Mesothelial cell of epicardium (in vitro differentiated cells): ENCODE measurements at places on chromosomes 7 and 10. TPM values are rescaled to one million over a fixed set of nuclear protein-coding genes. Genes with fewer than 3 reads are reported as not detected.

Gene NUTM2D
- 10.1 to 11.2 TPM (median 11.0 TPM) in 3 replicates for total RNA-seq

Gene NUP42
- 44.1 to 48.5 TPM (median 45.8 TPM) in 3 replicates for total RNA-seq

Gene PYROXD2
- 31.1 to 34.4 TPM (median 31.9 TPM) in 3 replicates for total RNA-seq

Gene ADCYAP1R1
- total RNA-seq: 0.18 to 0.38 TPM (median 0.36 TPM) in 3 replicates

Gene CH25H
- not detected in 3 replicates for total RNA-seq

Gene TACC2
- 25.5 to 30.3 TPM (median 27.7 TPM) in 3 replicates for total RNA-seq

Gene CC2D2B
- 0.32 to 0.78 TPM (median 0.33 TPM) in 3 replicates for total RNA-seq

Gene ASNS
- total RNA-seq: 26.1 to 27.5 TPM (median 26.8 TPM) in 3 replicates

Gene TET1
- 34.2 to 35.7 TPM (median 35.6 TPM) in 3 replicates for total RNA-seq

Gene SRRM3
- 6.9 to 8.2 TPM (median 7.7 TPM) in 3 replicates for total RNA-seq

Gene ZNF365
- not detected in 3 replicates for total RNA-seq

Gene FAM131B
- total RNA-seq: 5.6 to 6.1 TPM (median 5.8 TPM) in 3 replicates

DNA sequence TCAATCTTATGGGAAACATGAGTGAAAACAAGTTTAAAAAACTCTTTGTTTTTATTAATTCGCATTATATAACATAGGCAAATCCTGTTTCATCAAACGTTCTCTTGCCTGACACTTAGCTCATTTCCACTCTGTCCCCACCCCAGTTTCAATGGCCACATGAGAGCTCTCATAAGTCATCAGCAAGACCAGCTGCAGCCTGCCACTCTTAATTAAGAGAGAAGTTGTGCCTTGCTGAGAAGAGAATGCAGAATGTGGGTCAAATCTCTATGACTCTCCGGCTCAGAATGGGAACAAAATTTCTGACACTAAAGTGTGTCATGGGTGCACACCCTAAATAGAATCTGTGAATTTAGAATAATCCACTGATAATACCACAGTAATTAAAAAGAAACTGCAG, 39.6 kb downstream of the ASAH2 start:
- DNase-seq: no peak
- no peaks in the 10 kb centered on the region for H3K4me1 ChIP-seq
- H3K27ac ChIP-seq: no peak overlapping the region
- no peak overlapping the region for H3K4me3 ChIP-seq
- H3K36me3 ChIP-seq: no peaks in the 10 kb centered on the region

GRCh38 chr10:23053036-23053435, 42.3 kb upstream of the MSRB2 start:
- no peaks in the 10 kb centered on the region for H3K36me3 ChIP-seq
- H3K27ac ChIP-seq: peak overlapping the region; percentile 45
- peaks cover 26% of the 10 kb centered on the region for H3K4me1 ChIP-seq
- H3K4me3 ChIP-seq: no peak overlapping the region
- DNase-seq: no peak

- peaks cover 3% of the 10 kb centered on the region for H3K36me3 ChIP-seq
- H3K4me1 ChIP-seq: peaks cover 26% of the 10 kb centered on the region
- H3K4me3 ChIP-seq: peak overlapping the region; percentile 87
- H3K27me3 ChIP-seq: no peaks in the 10 kb centered on the region
These were observed 1.9 kb upstream of the SGMS1 start for GRCh38 chr10:50625649-50626132.

DNA sequence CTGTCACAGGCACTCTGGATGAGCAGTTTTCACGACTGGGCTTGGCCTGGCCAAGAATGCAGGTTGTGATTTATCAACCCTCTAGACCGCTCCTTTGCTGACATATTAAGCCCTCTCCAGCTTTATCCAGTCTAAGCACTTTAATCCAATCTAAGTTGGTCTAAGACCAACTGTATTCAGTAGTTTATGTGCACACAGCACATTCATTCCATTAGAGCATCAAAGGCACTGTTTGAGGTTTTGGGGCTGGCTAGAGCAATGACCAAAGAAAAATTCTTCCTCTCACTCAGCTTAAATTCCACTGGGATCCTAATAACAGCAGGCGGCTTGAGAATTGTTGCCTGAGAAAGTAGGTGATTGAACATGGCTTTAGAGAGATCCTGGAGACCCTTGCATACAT, 176.0 kb upstream of the INSYN2A start:
- H3K4me1 ChIP-seq: peaks cover 2% of the 10 kb centered on the region
- no peaks in the 10 kb centered on the region for H3K27me3 ChIP-seq
- H3K27ac ChIP-seq: no peak overlapping the region
- peaks cover 26% of the 10 kb centered on the region for H3K36me3 ChIP-seq
- DNase-seq: no peak

- H3K4me3 ChIP-seq: no peak overlapping the region
- no peak overlapping the region for H3K27ac ChIP-seq
- H3K36me3 ChIP-seq: no peaks in the 10 kb centered on the region
- DNase-seq: no peak
These were observed 95.5 kb downstream of the OAT start for GRCh38 chr10:124323111-124323725.

- no peak overlapping the region for H3K27ac ChIP-seq
- no peak for DNase-seq
- H3K27me3 ChIP-seq: no peaks in the 10 kb centered on the region
- peak overlapping the region; percentile 76 for H3K4me3 ChIP-seq
- peaks cover 48% of the 10 kb centered on the region for H3K4me1 ChIP-seq
These were observed 2.4 kb downstream of the CHST12 start for GRCh38 chr7:2405601-2406345.

- no peak overlapping the region for H3K27ac ChIP-seq
- no peak overlapping the region for H3K4me3 ChIP-seq
- H3K4me1 ChIP-seq: no peaks in the 10 kb centered on the region
These were observed 126.5 kb downstream of the SLIT1 start for GRCh38 chr10:97059006-97059871.

- DNase-seq: no peak
- no peak overlapping the region for H3K27ac ChIP-seq
- peaks cover 19% of the 10 kb centered on the region for H3K4me1 ChIP-seq
- H3K36me3 ChIP-seq: no peaks in the 10 kb centered on the region
These were observed 4.6 kb downstream of the KCNIP2 start for GRCh38 chr10:101839002-101839401.

- no peak overlapping the region for H3K4me3 ChIP-seq
- no peak for DNase-seq
- no peaks in the 10 kb centered on the region for H3K4me1 ChIP-seq
- H3K36me3 ChIP-seq: no peaks in the 10 kb centered on the region
- H3K27ac ChIP-seq: no peak overlapping the region
These were observed 7.4 kb upstream of the CYCS start for GRCh38 chr7:25132430-25132829.

- H3K27ac ChIP-seq: no peak overlapping the region
- peaks cover 13% of the 10 kb centered on the region for H3K4me1 ChIP-seq
- H3K36me3 ChIP-seq: peaks cover 9% of the 10 kb centered on the region
- no peak overlapping the region for H3K4me3 ChIP-seq
- no peaks in the 10 kb centered on the region for H3K27me3 ChIP-seq
These were observed 32.3 kb downstream of the GPR22 start for GRCh38 chr7:107502154-107502553.

DNA sequence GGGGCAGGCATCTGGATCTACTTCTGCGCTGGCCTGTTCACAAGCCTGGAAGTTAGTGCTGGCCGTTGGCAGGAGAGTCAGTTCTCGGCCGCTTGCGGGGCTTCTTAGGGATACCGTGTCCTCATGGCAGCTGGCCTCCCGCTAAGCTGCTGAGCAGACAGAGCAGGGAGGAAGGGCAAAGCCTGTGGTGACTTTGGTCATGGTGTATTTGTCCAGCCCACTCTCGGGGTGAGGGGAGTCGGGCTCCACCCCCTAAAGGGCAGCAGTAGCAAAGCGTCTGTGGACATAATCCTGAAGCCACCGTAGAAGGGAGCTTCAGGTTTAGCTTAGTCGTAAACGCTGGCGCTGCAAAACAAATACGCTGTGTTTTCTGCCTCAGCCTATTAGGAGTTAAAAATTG, 12.2 kb downstream of the UBE3C start:
- no peaks in the 10 kb centered on the region for H3K27me3 ChIP-seq
- peaks cover 5% of the 10 kb centered on the region for H3K36me3 ChIP-seq
- H3K4me1 ChIP-seq: peaks cover 7% of the 10 kb centered on the region
- H3K4me3 ChIP-seq: no peak overlapping the region
- no peak for DNase-seq
- no peak overlapping the region for H3K27ac ChIP-seq

GRCh38 chr10:86068231-86069054, 298.2 kb downstream of the GRID1 start:
- no peak overlapping the region for H3K27ac ChIP-seq
- H3K36me3 ChIP-seq: no peaks in the 10 kb centered on the region
- H3K4me3 ChIP-seq: no peak overlapping the region
- no peak for DNase-seq

GRCh38 chr10:124047427-124048152, 45.8 kb downstream of the CHST15 start:
- no peak overlapping the region for H3K4me3 ChIP-seq
- peaks cover 28% of the 10 kb centered on the region for H3K4me1 ChIP-seq
- no peaks in the 10 kb centered on the region for H3K27me3 ChIP-seq
- DNase-seq: no peak

- no peak for DNase-seq
- no peak overlapping the region for H3K4me3 ChIP-seq
- no peaks in the 10 kb centered on the region for H3K4me1 ChIP-seq
- no peaks in the 10 kb centered on the region for H3K27me3 ChIP-seq
- H3K36me3 ChIP-seq: peaks cover 2% of the 10 kb centered on the region
- no peak overlapping the region for H3K27ac ChIP-seq
These were observed 705.6 kb upstream of the GALNT17 start for GRCh38 chr7:70426249-70426880.

DNA sequence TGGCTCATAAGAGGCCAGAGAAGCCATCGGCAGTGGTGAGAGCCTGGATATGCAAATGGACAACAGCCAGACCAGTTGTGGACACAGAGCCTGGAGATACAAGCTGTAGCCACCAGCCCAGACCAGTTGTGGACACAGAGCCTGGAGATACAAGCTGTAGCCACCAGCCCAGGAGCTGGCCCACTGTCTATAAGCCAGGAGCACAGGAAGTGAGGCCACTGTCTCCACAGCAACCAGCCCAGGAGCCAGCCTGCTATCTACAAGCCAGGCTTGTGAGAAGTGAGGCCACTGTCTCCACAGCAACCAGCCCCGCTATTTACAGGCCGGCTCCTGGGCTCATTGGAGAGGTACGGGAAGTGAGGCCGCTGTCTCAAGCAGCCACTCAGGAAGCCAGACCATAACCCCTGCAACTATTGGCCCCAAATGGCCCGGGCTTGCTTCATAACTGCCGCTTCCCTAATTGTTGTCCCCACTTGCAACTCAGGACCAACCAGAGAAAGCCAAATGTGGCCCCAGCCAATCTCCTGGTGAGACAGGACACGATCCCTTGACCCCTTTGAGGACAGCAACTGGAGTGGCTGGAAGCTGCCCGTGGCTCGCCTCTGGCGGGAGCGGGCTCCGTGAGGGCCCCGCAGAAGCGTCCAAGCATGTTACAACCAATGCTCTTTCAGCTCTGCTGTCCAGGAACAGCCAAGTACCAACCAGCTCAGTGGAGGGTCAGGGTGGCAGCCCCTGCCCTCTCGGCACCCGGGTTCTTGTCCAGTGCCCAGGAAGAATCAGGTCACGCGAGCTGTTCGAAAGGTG, 44.1 kb upstream of the CNPY1 start:
- H3K4me3 ChIP-seq: no peak overlapping the region
- H3K27me3 ChIP-seq: peaks cover 13% of the 10 kb centered on the region
- H3K4me1 ChIP-seq: peaks cover 1% of the 10 kb centered on the region

- peak; percentile 97 for DNase-seq
- peak within 1 kb of the TSS; percentile 95 for H3K27ac ChIP-seq
- peaks cover 19% of the 10 kb centered on the region for H3K27me3 ChIP-seq
- no peaks in the 10 kb centered on the region for H3K36me3 ChIP-seq
- peaks cover 22% of the 10 kb centered on the region for H3K4me1 ChIP-seq
These were observed at the start of gene PPP2R2D for GRCh38 chr10:131900350-131901152. Gene PPP2R2D, plus strand, starts transcription at chr10:131901008. Its CDS starts 141 bp downstream, at chr10:131901149.

DNA sequence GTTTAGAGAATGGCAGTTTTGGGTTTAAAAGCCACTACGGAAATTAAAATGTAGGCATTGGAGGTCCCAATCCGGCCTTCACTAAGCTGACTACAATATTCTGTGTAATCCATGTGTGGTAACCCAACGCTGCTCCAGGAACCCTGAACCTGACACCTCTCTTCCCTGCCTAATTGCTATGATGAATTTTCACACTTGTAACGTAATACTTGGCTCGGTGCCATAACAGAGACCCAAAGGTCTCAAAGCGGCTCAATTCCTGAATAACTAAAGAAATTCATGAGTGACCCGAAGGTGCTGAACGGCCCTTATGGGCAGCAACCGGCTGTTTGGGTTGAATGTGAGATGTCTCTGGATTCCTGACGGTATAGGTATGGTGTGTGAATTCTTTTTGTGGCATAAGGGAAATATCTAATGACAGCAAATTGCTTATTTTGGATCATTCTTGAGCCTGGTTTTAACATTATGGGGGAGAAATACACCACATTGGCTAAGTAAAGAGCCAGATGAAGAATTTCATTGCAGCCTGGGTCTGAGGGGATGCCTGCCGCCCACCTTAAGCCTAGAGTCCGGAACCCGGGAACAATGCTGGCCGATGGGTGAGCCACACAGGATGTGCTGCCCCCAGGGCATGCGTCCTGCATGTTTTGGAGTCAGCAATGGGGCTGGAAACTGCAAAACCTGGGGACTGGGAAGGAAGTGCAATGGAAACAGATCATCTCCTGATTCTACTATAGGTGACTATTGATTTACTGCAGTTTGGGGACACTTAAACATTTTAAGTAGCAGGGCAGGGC, 69.7 kb upstream of the FZD8 start:
- H3K36me3 ChIP-seq: no peaks in the 10 kb centered on the region
- DNase-seq: no peak
- H3K4me3 ChIP-seq: no peak overlapping the region
- peaks cover 8% of the 10 kb centered on the region for H3K27me3 ChIP-seq

DNA sequence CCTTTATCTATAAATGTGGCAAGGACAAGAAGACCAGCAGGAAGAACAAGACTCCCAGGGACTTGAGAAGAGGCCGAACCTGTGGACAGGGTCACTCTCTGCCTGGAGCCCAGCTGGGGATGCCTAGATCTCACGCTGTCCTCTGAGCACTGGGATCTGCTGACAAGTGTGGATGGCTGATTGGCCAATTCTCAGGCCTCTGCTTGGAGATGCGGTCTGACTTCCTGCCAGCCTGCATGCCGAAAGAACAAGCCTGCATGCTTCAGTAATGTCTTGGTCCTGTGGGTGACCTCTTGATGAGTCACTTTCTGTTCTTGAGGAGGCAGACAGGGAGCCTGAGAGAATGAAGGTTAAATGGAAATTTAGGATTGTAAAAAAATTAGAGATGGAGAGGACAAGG, 84.7 kb downstream of the TMEM178B start:
- peaks cover 1% of the 10 kb centered on the region for H3K27me3 ChIP-seq
- H3K27ac ChIP-seq: no peak overlapping the region
- H3K4me3 ChIP-seq: no peak overlapping the region

DNA sequence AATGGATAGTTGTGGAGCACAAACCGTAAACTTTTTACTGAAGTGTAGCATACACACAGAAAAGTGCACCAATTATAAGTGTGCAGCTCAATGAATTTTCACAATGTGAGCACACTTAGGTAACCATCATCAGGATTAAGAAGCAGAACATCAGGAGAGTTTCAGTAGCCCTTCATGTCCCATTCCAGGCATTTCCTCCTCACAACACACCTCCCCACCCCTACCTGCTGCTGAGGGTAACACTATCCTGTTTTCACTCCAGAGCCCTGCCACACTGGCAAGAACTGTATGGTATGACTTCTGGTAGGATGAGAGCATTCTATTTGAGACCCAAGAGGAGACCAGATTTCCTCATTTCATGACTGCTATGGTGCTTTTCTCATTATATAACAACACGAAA, 166.5 kb downstream of the PPP1R3A start:
- H3K27ac ChIP-seq: no peak overlapping the region
- no peak for DNase-seq
- peaks cover 4% of the 10 kb centered on the region for H3K27me3 ChIP-seq
- no peak overlapping the region for H3K4me3 ChIP-seq

GRCh38 chr7:134293002-134293740, 23.6 kb downstream of the SLC35B4 start:
- no peak overlapping the region for H3K27ac ChIP-seq
- peaks cover 21% of the 10 kb centered on the region for H3K4me1 ChIP-seq
- H3K36me3 ChIP-seq: peaks cover 36% of the 10 kb centered on the region
- no peak overlapping the region for H3K4me3 ChIP-seq
